ENCODE measurements at places on chromosomes 5 and 9.
A peak's percentile ranks its signal among the peaks of the same experiment; 100 is the strongest.

DNA sequence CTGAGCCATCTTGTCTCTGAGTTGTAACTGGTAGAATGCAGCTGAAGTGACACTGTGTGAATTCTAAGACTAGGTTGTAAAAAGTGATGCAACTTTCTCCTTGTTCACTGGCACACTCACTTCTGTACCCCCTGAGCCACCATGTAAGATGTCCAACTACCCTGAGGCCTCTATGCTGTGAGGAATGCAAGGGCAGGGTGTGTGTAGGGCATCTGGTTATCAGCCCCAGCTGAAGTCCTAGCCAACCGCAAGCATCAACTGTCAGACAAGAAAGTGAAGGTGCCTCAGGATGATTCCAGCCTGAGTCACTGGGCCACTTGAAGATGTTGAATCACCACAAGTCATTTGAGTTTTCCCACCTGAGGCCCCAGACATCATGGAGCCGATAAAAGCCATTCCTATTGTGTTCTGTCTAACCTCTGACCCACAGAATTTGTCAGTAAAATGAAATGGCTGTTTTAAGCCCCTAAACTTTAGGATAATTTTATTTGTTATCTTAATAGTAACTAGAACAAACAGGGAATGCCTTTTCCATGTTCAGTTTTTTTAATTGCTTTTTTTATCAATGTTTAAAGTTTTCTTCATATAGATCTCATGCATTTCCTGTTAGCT lies 18.7 kb upstream of the RHOBTB3 start:
- DNase-seq: peak; percentile 91

GRCh38 chr5:148807851-148808250 lies 18.6 kb upstream of the ADRB2 start:
- no peak for DNase-seq

- DNase-seq: no peak
Observed at GRCh38 chr9:87249029-87249428, 248.6 kb upstream of the DAPK1 start.

DNA sequence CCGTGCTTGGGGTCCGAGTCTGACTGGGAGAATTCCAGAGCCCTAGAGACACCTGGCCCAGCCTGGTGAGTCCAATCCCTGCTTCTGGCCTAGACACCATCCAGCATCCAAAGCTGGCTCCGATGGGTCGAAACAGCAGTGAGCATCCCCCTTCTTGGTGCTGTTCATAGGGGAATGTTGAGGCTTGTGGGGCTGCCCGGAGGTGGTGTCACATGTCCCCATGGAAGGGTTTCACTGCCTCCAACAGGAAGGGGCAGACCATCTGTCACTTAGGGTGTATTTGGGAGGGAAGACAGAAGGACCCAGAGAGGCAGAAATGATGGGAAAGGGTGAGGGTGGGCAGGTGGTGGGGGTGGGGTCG lies 13.9 kb downstream of the C9orf50 start:
- no peak for DNase-seq

GRCh38 chr5:16406630-16407029 lies 59.0 kb downstream of the ZNF622 start:
- no peak for DNase-seq

DNA sequence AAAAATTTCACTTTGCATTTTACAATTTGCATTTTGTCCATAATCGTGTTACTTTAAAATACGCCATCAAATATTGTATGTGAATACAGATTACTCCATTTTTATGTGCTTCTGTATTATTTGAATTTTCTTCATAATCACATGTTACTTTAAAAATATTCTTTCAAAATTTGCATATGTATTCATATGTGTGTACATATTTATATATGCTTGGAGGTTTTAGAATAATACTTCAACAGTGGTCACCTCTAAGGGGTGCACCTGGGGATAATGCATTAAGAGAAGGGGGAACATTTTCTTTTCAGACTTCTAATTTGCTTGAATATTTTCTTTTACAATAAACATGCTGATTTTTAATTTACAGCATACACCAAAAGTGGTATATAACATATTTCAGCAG lies 21.9 kb upstream of the ELL2 start:
- no peak for DNase-seq

GRCh38 chr9:136744773-136745172 lies 2.0 kb upstream of the LCN10 start:
- no peak for DNase-seq

DNA sequence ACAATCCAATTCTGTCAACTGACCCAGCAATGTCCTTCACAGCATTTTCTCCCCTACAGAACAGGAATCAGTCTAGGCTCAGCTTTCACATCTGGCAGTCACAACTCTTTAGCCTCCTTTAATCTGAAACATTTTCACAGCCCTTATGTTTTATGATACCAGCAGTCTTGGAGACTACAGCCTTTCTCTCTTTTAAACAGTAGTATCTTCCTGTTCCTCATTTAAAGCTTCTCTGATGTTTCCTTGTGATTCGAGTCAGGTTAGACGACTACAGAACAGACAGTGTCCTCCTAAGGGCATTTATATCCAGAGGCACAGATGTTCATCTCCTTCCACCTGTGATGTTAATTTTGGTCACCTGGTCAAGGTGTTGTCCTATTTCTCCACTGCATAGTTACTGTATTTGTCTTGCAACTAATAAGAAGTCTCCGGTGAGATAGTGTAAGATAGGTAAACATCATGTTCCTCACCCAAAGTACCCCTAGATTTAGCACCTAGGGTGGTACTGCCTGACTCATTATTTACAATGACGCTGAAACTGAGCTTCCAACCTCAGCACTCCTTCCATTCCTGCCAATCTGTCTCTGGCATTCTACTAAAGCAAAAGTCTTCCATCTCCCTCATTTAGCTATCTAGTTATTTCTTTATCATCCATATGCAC lies 20.7 kb downstream of the TTC39B start:
- DNase-seq: no peak

- DNase-seq: no peak
Observed at GRCh38 chr5:102932781-102933180, 177.7 kb downstream of the PAM start.

Measured in HS-5 (cell line).